ENCODE measurements at places on chromosomes 12 and 14.

DNA sequence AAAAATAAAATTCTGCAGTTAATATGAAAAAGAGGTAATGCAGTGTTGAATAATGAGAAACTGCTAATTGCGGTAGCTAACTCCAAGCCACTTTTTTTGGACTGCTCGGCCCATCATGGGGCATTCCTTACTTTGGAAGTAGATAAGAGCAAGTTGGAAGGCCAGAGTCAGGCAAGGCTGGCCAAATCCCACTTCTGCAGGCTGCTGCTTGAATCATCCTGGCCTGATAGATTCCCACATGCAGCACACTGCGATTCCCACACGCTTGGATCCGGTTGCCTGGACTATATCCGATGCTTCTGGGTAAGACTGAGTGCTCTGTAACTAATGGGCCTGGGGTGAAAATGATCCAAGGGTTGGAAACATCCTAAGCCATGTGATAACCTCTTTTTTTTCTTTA is 10.6 kb downstream of the EIF2B2 start:
- no peak for DNase-seq

GRCh38 chr12:5200278-5201087 is 156.8 kb downstream of the KCNA5 start:
- DNase-seq: peak; percentile 69

GRCh38 chr14:64649383-64649998 is 54.7 kb upstream of the PLEKHG3 start:
- DNase-seq: no peak

GRCh38 chr12:115362339-115362976 is 678.5 kb upstream of the TBX3 start:
- no peak for DNase-seq

DNA sequence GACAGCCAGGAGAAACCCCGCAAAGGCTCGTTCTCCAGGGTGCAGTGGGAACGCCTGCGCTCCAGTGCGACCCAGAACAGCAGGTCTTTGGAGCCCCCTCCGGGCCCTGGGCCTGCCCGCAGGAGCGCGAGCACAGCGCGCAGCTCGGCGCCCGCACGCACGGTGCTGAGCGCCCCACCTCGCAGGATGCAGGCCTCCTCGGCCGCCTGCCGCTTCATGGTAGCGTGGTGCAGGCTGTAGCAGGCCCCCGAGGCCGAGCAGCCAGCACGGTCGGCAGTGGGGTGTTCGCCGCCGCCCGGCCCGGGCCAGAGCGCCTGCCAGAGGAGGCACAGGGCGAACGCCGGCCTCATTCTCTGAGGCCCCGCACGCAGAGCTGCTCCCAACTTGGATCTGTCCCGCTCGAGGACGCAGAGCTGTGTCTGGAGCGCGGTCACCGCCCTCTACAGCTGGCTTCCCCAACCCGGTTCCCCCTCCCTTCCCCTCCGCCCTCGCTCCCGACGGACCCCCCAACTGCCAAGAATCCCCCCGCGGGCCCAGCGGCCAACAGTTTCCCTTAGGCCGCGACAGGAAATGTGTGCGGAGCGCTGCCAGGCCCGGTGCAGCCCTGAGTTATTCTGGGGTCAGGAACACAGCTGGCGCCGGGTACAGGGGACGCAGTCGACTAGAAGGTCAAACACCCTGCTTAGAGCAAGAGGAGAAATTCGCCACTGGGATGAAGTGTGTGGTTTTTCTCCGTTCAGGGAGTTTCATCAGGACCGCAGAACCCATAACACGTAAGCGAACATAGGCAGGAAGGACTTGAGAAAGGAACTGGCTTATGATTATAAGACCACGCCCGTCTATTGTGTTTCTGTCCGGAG is at the start of gene CLEC14A:
CLEC14A (minus strand) TSS at position 421 of the 860 bp plus-strand sequence; CDS start at position 350, 71 bp downstream.
- peak; percentile 47 for DNase-seq

- DNase-seq: no peak
Observed at GRCh38 chr14:96235426-96235825, 20.6 kb upstream of the BDKRB1 start.

GRCh38 chr14:73909681-73910080 is 23.0 kb downstream of the ZNF410 start:
- DNase-seq: no peak

GRCh38 chr14:90091393-90091792 is 29.6 kb downstream of the KCNK13 start:
- no peak for DNase-seq

- no peak for DNase-seq
Observed at GRCh38 chr12:271161-271560, 8.5 kb upstream of the SLC6A13 start.

DNA sequence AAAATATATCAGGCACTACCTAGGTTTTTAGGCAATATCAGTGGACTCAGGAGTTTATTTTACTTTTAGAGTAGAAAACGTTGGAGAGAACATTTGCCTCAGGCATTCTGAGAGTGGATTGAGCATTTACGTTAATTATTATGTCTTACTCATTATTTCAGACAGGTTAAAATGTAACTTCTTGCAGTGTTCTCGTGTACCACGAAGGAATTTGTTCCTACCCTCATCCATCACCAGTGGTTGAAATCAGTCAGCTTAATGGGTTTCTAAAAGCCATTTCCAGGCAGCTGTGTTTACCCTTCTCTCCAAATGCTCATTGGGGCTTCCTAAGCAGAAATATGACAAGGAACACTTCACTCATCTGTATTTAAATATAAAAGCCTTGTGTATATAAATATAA is 9.1 kb upstream of the LDHB start:
- DNase-seq: no peak

DNA sequence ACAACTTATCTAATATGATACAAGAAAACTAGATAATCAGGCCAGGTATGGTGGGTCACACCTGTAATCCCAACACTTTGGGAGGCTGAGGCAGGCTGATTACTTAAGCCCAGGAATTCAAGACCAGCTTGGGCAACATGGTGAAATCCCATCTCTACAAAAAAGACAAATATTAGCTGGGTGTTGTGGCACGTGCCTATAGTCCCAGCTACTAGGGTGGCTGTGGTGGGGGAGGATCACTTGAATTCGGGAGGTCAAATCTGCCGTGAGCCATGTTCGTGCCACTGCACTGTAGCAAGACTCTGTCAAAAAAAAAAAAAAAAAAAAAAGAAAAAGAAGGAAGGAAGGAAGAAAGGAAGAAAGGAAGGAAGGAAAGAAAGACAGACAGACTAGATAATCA is 27.0 kb downstream of the ZCRB1 start:
- no peak for DNase-seq

DNA sequence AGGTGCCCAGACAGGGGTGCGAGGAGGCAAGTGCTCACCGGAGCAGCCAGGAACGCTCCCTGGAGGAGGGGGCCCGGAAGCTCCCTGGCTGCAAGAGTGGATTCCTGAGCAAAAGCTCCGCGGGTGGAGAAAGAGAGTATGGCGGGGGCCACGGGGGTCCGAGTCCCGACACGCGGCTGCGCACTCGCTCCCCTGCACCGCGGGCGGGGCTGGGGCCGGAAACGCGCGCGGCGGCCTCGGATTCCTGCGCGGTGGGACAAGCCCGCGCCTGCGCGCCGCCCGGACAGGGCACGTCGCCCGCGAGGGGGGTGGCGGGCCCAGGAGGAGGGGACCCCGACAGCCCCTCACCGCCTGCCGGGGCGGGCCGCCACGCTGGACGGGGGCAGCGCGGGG is 27.8 kb upstream of the GPR132 start:
- no peak for DNase-seq

- DNase-seq: no peak
Observed at GRCh38 chr14:81211844-81212243, 8.9 kb downstream of the GTF2A1 start.

- no peak for DNase-seq
Observed at GRCh38 chr14:78927261-78927660, 757.1 kb downstream of the NRXN3 start.

GRCh38 chr14:101813171-101813759 is 51.8 kb downstream of the PPP2R5C start:
- DNase-seq: peak; percentile 67

GRCh38 chr12:49098035-49098451 is 3.4 kb upstream of the DHH start:
- no peak for DNase-seq

DNA sequence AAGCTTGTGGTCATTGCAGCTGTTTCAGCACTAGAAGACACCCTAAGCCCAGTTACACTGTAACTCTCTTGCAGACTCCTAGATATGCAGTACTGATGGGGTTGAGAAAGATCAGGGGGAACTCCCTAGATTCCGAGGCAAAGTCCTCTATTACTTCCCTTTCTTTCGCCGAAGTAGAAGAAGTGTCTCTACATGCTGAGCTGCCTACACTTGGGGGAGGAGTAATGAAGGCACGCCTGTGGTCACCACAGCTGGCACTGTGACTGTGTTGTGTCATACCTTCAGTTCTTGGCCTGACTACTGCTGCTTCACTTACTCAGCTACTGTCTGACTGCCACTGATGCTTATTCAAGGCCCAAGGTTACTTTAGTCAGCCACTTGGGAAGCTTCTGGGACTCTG is 35.1 kb upstream of the RPL10L start:
- DNase-seq: no peak

GRCh38 chr12:11561411-11561810 is 88.1 kb upstream of the ETV6 start:
- no peak for DNase-seq

DNA sequence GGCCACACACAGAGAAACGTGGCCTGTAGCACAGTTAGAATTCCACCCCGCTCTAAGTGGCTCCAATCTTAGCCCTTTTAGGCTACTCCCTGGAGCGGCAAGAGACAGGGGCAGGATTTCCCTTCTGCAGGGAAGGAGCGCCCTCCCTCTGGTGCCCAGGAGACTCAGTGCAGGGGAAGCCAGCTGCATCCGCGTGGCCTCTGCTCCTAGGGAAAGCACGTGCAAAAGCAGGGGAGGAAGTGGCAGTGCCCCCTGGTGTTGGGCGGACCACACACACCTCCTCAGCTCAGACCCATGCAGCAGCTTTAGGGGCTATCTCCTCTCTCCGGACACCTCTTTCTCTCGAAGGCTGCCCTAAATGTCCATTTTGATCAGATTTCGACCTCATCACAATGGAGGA is 50.0 kb downstream of the SPRING1 start:
- peak; percentile 41 for DNase-seq

- DNase-seq: no peak
Observed at GRCh38 chr14:89616852-89617341, 199.9 kb upstream of the FOXN3 start.

DNA sequence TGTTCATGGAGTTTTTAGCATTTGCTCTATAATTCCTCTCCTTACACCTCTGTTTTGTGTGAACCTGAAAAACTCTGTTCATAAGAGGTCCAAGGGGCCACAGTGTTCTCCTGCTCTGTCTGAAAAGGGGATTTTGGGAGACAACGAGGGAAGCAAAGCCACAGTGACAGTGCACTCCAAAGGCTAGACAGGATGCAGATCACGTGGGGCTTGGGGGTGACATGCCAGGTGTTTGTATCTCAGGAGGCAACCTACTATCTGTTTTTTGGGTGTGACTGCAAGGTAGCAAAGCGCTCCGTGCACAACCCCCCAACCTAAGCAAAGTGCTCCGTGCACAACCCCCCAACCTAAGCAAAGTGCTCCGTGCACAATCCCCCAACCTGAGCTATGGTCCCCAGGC is 5.1 kb upstream of the CHD4 start:
- DNase-seq: peak; percentile 46

DNA sequence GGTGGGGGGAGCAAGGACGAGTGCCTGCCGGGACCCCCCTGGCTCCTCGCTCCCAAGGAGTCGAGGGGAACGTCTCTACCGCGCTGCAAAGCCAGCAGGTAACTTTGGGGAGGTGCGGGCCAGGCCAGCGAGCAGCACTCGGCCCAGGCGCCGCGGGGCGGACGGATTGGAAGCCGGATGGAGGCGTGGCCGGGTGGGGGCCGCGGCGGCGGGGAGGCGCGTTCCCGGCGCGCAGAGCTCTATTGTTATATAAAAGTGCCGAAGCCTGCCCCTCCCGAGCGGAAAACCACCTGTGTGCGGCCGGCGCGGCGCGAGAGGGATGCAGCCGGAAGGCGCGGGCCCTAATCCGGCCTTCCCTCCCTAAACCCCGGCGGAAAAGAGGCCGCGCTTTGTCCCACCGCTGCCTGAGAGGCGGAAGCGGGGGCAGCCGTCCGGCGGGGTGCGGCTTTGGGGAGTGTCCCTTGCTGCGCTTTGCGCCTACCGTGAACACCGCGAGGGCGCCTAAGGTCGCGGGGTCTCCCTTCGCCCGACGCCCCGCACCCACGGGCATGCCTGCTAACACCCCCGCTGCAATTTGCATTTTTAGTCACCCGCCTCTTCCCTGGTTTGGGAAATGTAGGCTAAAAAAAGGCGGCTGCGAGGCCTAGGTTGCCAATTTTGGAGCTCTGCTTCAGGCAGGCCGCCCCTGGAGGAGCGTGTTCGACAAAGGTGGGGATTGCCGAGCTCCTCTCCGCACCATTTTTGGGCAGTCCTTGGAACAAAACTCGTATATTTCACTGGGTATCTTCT is 1.7 kb upstream of the DUSP6 start:
- peak; percentile 93 for DNase-seq

DNA sequence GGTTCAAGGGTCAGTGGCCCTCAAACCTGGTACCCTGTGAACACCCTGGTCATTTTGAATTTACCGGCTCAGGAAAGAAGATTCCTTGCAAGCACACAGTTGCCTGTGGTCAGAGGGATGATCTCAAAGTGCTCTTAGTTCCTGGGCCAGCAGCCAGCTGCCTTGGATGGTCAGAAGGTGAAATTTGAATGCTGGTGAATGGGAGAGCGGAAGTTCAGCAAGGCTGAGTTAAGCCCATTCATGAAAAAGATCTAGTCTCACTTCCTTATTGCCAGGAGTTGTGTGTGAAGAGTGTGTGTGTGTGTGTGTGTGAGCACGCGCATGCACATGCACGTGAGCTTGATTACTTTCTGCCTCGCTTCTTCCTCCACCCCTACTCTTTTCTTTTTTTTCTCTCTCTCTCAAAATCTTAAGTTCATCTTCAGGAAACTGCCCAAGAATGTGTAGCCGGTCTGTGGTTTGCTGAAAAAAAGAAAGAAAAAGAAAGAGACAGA is 155.5 kb upstream of the CCND2 start:
- peak; percentile 88 for DNase-seq

- no peak for DNase-seq
Observed at GRCh38 chr12:75289753-75290152, 40.4 kb downstream of the CAPS2 start.

DNA sequence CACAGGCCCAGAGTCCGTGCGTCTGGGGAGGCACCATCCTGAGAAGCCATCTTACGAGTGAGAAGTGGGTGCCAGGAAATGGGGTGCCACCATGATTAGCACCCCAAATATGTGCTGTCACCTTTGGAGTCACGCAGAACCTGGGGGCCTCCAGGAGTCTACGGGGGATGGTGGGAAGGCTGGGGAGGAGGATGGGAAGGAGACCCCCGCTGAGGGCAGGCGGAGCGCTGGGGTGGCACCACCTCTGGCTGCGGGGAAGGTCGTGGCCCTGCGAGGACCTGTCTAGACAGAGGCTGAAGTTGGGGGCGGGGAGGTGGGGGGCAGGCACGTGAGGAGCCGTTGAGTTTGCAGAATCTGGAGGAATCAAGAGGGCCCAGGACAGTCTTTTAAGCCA is 42.6 kb upstream of the FBRSL1 start:
- DNase-seq: no peak

All from mucosa of descending colon (tissue), 3 donors.